Activated CD8-positive, alpha-beta memory T cell treated with anti-CD3 and anti-CD28 coated beads for 48 hours (primary cell): ENCODE measurements at places on chromosomes 7 and 10.
A peak's percentile ranks its signal among the peaks of the same experiment; 100 is the strongest.

DNA sequence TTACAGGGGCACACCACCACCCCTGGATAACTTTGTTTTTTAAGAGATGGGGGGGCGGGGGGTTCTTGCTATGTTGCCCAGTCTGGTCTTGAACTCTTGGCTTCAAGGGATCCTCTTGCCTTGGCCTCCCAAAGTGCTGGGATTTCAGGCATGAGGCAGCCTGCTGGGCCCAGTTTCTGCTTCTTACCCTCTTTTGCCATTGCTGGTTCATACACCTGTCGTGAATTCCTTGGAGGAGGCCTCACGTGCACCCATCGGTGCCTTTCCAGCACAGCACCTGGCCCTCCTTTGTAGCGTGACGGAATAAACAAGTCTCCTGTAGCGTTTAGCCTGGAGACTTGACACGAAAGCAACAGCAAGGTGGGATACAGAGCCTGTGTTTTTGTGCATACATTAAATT, 75.5 kb downstream of the CARD11 start:
- DNase-seq, result no peak

DNA sequence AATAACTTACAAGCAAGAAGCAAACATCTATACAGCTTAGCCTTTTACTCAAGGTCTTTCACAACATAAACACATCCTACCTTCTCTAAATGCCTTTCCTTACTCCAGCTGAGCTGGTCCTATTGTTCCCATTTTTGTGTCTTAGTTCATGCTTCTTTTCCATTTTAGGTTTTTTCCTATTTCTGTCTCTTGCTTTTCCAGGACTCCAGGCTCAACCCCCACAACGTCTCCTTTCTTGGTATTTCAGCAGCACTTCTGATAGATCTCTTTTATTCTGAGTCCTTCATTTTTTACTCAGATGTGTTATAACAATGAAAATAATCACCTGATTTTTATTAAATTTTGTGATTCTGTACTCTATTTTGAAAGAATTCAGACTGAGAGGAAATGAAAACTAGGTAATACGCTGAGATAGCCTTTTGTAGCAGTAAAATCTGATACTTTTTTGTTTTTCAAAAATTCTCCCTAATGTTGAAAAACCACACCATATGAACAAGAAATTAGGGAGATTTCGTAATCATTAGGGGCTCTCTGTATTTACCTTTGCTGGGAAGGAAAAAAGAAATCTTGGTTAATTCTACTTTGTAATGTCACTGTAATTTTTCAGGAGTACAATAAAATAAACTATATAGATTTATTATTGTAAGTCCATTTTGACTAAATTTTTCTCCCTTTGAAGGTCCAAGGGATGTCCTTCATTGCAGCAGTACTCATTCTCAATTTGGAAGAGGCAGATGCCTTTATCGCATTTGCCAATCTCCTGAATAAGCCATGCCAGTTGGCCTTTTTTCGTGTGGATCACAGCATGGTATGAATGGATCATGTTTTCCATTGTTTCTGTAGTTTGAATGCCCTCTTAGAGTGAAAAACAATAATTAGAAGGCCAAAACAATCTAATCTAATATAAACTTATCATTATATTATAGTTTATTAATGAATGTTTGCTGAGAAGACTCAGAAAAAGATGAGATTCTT, 24.0 kb upstream of the HELLS start:
- no peak for DNase-seq

GRCh38 chr10:112883360-112884178, 66.5 kb upstream of the TCF7L2 start:
- DNase-seq, result no peak

GRCh38 chr7:157690058-157690832, 353.4 kb downstream of the DNAJB6 start:
- DNase-seq, result no peak

GRCh38 chr7:129804111-129804889, 148.5 kb downstream of the UBE2H start:
- DNase-seq, result no peak

DNA sequence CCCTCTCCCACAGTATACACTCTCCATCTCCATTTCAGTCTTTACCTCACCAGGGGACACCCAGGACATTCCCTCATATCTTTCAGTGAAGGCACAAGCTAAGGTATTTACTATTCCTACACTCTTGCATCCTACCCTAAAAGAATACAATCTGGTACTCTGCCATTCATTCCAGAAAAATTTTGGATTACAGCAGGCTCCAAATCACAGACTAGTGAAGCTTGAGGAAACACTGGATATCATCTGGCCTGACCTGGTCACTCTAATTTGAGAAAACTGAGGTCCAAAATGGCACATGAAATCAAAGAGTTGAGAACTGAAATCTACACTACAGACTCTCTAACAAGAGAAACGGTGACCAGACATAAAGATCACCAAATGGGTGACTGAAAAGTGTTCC, 61.7 kb downstream of the CREB3L2 start:
- no peak for DNase-seq

DNA sequence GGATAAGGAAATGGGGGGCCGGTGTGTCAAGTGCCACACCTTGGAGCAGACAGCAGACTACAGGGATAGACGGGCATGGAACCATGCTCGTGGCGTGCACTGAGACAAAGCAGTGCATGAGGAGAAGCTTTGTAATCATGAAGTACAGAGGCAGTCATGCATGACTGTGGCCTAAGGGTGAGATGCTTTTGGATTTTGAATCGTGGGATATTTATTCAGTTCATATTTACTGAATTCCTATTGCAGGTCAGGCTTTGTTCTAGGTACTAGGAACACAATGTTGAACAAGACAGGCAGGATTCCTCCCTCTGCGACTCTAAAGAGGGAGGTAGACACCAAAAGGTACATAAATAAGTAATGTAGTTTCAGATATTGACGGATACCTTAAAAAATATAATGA, 597.6 kb downstream of the PARD3 start:
- DNase-seq, result no peak

DNA sequence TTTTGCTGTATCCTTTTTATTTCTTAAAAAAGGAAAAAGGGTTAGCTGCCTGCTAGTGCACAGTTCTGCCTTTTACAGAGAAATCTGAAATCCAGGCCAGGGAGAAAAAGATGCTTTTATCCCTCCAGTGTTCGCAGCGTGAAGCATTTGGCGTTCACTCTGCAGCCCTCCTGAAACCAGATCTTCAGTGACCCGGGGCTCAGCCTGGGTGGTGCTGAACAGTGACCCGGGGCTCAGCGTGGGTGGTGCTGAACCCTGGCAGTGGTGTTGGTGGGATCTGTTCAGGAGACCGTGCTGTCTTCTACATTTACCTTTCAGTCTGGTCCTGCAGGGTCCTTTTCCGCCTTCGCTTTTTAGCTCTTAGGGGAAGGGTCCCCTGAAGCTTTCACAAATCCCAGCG, 164.7 kb upstream of the KLF6 start:
- DNase-seq, result no peak

GRCh38 chr7:155569681-155570080, 23.3 kb upstream of the CNPY1 start:
- no peak for DNase-seq

- DNase-seq, result no peak
Measured at GRCh38 chr7:16755397-16755796, 1.8 kb downstream of the TSPAN13 start.

DNA sequence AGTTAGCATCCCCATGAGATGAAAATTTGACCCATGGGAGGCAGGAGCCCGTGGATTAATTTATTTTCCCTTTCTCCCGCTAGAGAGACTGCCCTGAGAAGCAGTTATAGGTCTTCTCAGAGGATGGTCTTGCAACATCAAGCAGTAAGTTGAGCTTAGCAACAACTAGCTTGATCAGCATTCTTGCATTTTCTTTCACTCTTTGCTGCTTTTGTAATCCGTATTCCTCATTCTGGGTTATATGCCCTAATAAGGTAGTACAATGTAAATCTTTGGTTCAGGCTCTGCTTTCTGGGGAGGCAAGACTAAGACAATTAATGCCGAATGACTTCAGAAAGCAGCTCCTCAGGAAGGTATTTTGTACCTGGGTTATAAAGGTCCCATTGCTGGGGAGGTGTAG, 146.8 kb downstream of the FZD1 start:
- DNase-seq, result no peak

DNA sequence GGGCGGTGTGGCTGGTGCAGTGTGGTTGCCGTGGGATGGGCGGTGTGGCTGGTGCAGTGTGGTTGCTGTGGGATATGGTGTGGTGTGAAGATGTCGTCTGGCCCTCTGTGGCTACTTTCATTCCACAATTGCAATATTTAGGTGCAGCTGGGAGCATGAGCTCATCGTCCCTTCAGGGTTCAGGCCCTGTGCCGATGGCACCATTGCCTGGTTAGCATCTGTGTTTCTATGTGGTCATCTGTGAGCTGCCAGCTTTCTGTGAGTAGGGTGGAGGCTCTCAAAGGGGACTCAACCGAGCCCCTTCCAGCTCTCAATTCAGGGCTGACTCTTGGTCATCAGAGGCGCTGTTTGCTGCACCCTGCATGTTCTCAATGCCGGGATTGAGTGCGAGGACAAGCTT, 3.6 kb downstream of the ADGRA1 start:
- DNase-seq, result no peak

DNA sequence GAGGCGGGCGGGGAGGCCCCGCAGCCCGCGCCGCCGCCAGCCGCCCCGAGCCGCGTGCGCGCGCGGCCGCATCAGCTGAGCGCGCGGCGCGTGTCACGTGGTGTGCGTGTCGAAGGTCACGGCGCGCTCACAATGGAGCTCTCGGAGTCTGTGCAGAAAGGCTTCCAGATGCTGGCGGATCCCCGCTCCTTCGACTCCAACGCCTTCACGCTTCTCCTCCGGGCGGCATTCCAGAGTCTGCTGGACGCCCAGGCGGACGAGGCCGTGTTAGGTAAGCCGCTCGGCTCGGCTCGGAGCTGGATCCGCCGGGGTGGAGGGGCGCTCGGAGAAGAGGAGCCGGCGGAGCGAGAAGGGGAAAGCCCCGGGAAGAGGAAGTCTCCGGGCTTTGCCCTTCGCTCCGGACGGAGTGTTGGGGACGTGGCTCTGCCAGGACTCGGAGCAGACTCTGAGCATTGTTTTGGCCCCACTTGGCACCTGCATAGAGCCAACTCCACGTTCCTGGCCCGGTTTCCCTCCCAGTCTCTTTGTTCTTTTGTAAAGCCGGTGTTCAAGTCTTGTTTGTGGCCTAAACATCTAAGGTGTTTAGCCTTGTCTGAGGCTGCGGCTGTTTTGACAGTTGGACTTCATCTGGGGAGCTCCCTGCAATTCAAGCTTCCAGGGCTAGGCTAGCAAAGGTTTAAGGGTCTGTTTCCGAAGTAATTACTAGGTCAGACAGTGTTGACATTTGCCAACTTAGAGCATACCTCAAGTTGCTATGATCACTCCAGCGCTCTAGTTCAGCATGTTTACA, at the start of gene COMMD3:
Gene COMMD3, plus strand, starts transcription at position 103 of the 790 bp plus-strand sequence. Its CDS starts 30 bp downstream, at position 133.
- DNase-seq, result peak; percentile 52

DNA sequence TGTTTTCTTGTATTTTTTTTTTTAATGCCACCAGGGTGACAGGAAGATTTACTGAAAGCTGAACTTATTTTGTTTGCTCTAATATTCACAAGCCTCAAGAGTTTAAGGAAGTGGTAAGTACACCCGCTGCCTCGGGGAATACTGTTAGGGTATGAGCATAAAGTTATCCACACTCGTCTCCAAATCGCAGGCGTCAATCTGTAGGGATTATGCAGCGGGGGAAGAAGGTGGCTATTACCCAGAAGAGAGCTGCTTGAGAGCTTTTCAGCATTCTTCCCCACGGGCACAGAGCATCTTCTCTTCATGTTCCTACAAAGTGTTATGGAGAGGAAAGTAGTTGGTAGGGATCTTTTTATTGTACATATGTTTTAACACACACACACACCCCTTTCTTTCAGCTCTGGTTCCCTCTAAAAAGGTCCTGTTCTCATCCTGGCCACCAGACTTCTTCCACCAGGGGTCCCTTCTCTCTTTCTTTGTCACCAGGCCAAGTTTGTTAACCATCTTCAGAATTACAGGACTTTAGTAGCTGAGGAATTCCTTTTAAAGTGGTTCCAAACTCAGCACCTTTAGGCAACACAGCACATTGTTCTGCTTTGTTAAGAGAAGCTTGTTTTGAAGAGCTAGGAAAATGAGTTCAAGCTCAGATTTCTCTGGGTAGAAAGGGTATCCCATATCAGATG, 411.6 kb upstream of the GALNT17 start:
- DNase-seq, result no peak

DNA sequence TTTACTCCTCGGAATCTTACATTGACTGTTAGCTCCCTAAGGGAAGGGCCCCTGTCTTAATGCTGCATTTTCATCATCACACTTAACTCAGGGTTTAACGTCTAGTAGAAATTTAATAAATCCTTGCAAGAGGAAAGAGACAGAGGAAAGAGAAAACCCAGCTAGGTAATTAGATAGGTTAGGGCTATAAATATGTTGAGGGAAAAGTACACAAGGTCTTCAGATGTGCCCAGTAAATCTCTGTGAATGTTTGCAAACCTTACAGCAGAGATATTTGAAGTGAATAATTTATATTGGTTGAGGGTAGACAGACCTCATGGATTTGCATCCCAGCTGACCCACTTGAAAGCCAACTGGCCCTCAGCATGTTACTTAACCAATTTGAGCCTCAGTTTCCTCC, 315.5 kb upstream of the NPVF start:
- no peak for DNase-seq

GRCh38 chr10:5396556-5397300, 7.9 kb downstream of the TUBAL3 start:
- no peak for DNase-seq

- DNase-seq, result no peak
Measured at GRCh38 chr10:43308515-43308914, 41.6 kb upstream of the RASGEF1A start.

DNA sequence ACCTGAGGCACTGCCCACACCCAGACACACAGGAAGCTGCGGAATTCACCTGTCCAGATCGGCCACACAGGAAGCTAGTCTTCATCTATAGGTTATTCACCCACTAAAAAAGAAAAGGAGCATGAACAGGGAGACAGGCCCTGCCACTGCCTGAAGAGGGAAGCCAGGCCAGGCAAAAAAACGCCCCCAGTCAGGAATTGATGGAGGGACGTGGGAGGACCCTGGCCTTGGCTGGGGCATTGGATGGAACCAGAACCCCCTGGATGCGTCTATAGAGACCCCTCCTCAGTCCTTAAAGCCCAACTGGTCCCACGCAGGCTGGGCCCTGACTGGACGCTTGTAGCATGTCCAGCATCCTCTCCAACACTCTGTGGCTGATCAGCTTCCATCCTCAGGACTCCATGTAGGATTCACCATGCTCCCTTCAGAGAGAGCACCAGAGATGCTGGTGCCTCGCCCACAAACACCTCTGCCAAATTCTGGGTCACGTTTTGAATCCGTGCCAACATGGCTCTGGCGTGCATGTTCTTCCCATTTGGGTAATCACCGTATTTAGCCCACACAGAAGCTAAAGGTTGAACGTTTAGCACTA, 259.3 kb upstream of the TCERG1L start:
- no peak for DNase-seq

GRCh38 chr10:113965683-113966082, 78.0 kb upstream of the ADRB1 start:
- no peak for DNase-seq
